NCI-H1417 treated with DMSO at 0.1 percent for 48 hours (cell line): ENCODE measurements at places on chromosomes 12 and 14.

DNA sequence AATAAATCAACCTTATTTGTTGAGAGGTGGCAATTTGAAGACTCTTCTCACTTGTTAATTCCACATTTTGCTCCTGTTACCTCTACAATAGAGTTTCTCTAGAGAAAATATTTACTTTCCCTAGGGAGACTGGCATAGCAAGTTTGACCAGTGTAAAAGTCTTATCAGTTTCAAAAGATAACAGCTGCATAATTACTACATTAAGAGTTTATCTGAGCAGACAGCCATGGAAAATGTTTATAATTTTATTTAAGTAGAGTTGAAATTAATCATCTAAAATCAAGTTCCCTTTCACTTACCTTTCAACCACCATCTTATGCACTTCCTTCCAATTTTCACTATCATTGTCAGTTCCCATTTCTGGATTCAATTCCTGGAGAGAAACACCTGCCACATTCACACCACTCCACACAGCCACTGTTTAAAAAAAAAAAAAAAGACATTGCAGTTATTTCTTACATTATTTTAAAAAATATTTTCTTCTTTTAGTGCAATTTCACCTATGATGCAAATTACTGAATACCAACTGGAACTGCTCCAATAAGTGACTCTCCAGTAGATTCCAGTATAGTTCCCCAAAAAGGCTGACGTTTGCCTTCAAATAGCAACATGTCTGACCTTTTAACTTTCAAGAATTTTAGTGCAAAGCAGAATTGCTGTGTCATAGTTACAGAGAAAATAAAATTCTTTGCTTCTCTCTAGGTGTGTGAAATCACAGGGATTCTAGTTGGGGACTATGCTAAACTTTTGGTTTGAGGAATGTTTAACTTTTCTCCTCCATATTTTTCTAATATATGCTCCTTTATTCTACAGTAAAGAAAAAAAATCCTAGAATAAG is 19.4 kb downstream of the LDHB start:
- peak; percentile 66 for DNase-seq

GRCh38 chr12:38956337-38956736 is 50.9 kb upstream of the CPNE8 start:
- DNase-seq: no peak

DNA sequence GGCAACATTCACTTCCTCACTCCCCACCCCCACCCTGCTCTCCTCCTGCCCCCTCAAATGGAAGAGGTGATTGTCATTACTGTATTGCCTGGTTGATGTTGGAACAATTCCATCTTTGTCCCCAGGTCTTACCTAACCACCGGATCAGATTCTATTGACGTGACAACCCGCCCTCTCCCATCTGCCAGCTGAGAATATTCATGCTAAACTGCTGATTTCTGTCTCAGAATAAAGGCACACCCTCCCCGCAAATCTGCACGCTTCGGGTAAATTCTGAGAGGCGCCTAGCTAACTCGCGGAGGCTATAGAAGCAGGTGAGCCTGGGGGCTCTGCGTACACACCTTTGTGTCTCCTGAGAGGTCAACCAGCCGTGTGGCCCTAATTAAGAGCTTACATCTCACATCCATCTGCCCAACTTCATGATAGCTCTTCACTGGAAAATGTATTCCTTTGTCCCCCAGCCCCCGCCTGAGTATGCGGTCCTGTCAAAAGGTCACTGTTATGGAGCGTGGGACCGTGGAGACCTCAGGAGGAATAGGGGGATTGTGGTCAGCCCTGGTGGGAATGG is 1054.3 kb downstream of the VRK1 start:
- DNase-seq: no peak

DNA sequence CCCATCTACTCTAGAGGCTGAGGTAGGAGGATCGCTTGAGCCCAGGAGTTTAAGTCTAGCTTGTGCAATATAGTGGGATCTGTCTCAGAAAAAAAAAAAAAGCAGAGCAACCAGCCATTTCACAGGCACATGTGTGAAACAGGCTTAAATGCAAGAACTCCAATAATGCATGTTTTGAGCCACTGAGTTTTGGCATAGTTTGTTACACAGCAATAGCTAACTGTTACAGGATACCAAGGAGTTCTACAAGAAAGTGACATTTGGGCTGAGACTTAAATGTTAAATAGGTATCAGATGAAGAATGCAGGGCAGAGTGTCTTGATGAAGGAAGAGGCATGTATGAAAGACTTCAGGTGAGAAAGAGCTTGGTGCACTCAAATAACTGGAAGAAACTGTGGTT is 240.0 kb upstream of the FOXN3 start:
- DNase-seq: no peak

GRCh38 chr14:75604979-75605851 is 26.8 kb downstream of the FLVCR2 start:
- DNase-seq: no peak

DNA sequence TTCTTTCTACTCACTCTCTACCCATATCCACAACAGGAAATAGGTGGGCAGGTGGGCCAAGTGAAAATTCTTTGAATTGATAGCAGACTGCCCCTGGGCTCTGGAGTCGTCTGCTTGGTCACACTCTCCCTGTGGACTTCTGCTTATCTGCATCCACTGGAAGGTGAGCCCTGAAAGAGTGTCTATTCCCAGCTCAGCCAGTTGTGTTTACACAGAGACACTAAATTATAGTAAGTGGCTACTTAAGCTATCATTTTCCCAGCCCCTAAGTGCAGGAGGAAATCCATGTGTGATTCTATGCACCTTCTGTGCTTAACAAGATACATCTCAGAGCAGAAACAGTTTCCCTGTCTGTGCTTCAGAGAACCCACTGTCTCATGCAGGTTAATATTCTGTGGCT is 338.4 kb downstream of the FUT8 start:
- peak; percentile 12 for DNase-seq

GRCh38 chr12:105977236-105977635 is 161.5 kb downstream of the NUAK1 start:
- no peak for DNase-seq

GRCh38 chr12:63223128-63223527 is 72.1 kb upstream of the AVPR1A start:
- DNase-seq: no peak

DNA sequence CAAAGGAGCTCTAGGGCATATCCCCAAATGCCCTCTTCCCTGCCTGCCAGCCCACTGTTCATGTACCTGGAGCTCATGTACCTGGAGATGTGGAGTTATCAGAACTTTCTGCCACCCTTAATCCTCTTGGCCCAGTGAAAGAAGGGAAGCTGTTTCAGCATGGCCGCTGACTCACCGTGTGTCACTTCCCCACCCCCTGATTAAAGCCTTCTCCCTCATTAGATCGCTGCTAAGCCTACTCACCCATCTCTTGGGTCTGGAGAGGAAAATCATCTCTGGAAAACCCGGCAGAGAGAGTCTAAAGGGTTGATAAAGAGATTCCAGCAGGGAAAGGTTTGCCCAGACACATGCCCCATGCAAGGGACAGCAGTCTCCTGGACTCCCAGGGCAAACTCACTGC is 4.5 kb upstream of the LTBP2 start:
- DNase-seq: no peak
